ENCODE measurements at places on chromosomes 16 and 17.
A peak's percentile ranks its signal among the peaks of the same experiment; 100 is the strongest.

- DNase-seq: no peak
These were observed 5.2 kb upstream of the RGS9 start for GRCh38 chr17:65131946-65132345.

DNA sequence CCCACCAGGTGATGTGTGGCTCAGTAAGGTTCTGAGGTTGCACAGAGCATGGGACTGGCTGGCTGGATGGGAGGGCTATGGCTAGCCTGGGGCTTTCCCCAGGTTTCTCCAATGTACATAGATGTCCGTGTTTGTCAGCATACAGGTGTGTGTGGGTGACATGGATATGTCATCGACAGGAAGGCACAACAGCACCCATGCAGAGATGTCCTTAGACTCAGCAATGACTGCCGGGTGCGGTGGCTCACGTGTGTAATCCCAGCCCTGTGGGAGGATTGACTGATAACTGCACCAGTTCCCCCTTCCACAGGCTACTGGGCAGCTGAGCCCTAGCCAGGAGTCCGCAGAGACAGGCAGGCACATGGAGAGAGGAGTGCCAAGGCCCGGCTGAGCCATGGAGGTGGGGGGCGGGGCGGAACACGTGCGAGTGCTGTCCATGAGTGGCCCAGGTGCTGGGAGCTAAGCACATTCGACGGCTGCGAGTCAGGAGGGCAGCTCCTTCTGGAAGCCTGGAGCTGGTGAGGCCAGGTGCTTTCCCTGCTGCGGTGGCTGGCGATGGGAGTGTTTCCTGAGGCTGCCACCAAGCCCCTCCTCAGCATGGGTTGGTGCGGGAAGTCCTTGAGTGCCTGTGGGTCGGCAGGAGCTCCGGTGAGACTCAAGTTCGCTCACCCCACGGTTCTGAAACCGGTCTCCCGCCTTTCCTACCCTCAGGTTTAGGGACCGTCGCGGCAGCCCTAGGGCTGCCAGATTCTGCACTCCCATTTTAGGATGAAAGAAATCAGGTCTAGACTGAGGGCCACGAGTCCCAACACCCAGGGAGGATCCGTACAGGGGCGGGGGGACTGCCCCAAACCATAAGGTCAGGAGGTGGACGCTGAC lies 858 bp upstream of the ASPSCR1 start:
- peak; percentile 46 for DNase-seq

- DNase-seq: no peak
These were observed 164.6 kb downstream of the CDH11 start for GRCh38 chr16:64957246-64957645.

- no peak for DNase-seq
These were observed 3.5 kb upstream of the SNX29 start for GRCh38 chr16:11973070-11973469.

DNA sequence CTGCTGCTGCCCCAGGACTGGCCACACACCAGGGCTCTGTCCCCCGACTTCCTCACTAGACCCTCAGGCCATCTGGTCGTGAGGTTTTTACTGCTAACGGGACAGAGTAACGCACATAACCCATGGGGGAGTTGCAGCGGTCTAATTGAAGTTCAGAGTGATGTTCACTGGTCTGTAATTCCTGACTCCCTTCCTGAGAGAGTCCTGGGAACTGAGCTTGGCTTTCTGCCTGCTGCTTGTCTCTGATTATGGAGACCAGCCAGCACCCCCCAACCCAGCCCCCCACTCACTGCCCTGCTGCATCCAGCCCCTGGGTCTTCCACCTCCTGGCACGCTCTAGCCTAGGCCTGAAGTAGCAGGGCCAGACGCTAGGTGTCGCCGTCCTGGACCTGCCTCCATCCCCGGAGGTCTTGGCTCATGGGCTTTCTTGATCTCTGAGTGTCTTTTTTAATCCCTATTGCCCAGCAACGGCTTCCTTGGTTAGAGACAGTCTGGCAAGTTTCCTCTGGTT lies 192.9 kb downstream of the CCDC182 start:
- peak; percentile 56 for DNase-seq

- DNase-seq: no peak
These were observed 1.3 kb downstream of the APPBP2 start for GRCh38 chr17:60524463-60525327.

DNA sequence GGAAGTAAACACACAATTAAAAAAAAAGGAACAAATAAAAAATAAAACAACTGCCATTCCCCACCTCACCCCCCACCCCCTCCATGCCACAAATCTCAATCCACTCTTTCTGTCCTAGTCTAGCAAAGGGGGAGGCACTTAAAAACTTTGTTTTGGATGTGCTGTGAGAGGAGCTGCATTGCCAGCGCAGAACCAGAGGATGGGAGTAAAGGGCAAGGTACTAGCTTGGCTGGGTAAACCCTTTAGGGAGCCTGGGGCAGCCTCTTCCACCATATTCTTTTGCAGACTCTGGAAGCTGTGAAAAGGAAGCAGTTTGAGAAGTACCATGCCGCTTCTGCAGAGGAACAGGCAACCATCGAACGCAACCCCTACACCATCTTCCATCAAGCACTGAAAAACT lies 1.4 kb downstream of the MRPS7 start:
- no peak for DNase-seq

GRCh38 chr17:34837876-34838478 lies 123.3 kb downstream of the CCT6B start:
- no peak for DNase-seq

DNA sequence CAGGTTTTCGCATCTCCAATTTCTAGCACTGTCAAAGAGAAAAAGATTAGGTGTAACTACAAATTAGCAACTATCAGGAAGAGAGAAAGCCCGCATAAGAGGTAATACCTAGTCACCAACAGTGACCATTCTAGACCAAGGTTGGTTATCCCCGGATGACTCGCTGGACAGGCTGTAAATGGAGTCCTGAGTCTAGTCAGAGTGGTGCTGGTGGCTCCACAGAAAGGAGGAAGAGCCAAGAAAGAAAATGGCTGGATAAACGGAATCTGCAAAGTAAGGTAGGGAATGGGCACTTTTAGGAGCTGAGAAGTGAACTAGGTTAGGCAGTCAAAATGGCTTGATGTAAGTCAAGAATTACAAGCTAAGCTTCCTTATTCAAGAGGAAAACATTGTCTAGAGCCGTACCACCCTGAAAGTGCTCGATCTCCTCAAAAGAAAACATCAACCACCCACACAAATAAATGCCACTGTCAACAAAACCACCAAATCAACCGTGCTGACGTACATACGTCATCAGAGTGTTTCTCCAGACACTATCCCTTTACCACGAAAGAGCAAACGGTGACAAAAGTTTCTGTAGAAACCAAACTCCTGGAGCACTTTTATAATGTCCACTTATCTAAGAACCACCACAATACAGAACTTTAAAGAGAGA lies 2.2 kb downstream of the GSPT1 start:
- no peak for DNase-seq

DNA sequence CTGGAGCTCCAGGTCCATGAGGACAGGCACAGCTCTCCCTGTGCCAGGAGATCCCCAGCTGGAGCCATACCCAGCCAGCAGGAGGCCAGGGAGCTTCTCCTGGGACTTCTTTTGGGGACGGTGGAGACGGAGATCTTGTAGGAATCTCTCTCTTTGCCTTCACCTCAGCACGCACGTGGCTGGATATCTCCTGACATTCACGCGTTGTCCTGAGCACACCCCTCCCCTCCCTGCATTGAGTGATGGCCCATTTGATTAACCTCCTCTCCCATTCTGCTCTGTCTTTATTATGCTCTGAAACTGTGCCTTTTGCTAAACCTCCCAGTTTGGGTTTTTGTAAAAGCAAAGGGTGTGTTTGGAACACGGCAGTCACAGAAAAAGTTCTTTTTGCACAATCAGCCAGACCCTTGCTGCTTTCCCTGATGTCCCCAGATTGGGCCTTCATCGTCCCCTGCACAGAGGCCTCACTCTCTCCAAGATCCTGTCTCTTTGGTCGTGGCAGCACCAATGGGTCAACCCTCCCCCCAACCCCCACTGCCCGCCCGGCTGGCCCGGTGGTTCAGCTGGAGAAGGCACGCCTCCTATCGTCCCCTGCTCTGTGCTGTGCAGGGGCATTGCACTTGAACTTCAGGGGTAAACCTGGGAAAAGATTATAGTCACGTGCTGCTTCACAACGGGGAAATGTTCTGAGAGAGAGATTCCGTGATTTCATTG lies 32.5 kb upstream of the LGALS9 start:
- DNase-seq: no peak

DNA sequence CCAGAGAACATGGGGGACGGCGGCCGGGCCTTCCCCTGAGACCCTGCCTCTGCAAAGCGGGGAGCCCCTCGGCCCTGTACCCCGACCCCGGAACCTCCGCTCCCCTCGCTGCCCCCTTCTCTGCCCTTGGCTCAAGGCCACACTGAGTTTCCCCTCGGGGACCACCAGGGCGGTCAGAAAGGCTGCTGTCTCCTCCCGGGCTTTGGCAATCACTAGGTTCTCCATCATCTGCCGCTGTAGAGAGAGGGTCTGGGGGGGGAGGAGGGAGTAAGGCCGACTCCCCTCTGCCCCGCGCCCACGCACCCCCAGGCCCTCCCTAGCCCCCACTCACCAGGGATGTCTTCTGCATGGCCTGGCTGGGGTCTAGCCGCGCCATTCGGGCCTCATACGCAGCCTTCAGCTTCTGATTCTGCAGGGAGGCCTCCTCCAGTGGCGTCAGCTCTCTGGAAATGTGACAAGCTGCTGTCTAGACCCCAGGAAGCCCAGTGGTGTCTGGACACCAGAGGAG lies 8.4 kb downstream of the VPS9D1 start:
- no peak for DNase-seq

DNA sequence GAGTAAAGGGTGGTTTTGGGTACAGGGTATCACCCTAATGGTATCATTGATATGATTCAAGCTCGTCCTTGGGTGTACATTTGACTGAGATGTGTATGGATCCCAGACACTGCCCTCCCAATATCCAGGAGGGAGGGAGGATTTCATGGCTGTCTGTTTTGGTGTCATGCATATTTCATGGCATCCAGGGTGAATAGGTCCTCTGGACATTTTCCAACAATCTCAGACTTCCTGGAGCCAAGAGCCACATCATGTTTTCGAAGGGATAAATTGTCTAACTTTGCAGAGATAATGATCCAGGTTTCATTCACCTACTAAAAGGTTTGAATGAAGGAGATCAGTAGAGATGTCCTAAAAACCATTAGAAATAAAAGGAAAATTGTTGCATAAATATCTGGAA lies 431.9 kb downstream of the SHISA9 start:
- no peak for DNase-seq

- DNase-seq: no peak
These were observed 13.2 kb downstream of the AANAT start for GRCh38 chr17:76480632-76481031.

- DNase-seq: no peak
These were observed 3.8 kb downstream of the RAB37 start for GRCh38 chr17:74740641-74741387.

GRCh38 chr17:79085921-79086551 lies 11.4 kb downstream of the ENGASE start:
- no peak for DNase-seq

DNA sequence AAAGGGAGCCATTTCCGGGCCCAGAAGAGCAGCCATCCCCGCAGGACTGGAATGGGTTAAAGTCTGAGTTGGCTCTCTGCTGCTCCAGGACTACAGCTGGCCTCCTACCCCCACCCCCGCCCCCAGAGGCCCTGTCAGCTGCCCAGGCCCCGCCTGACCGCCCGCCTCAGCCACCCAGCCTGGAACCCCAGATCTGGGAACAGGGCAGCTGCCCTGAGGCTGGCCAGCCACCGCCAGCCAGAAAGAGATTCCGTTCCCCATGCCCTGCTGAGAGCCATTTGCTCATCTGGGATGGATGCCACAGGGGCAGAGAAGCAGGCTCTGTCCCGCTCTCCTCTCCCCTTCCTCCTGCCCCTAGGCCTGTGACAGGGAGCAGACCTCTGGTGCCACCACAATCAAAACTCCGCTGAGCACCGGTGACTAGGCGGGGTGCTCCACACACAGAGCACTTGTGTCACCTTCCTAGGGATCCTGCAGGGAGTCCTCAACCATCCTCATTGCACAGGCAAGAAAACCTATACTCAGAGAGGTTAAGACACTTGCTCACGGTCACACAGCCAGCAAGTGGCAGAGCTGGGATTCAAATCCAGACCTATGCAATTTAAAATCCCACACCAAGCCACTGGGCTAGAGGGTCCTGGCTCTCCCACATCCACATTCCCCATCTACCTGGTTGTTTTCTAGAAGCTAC lies 44.1 kb downstream of the ZNF423 start:
- no peak for DNase-seq

- no peak for DNase-seq
These were observed 333.1 kb downstream of the FOXL1 start for GRCh38 chr16:86911437-86911958.

DNA sequence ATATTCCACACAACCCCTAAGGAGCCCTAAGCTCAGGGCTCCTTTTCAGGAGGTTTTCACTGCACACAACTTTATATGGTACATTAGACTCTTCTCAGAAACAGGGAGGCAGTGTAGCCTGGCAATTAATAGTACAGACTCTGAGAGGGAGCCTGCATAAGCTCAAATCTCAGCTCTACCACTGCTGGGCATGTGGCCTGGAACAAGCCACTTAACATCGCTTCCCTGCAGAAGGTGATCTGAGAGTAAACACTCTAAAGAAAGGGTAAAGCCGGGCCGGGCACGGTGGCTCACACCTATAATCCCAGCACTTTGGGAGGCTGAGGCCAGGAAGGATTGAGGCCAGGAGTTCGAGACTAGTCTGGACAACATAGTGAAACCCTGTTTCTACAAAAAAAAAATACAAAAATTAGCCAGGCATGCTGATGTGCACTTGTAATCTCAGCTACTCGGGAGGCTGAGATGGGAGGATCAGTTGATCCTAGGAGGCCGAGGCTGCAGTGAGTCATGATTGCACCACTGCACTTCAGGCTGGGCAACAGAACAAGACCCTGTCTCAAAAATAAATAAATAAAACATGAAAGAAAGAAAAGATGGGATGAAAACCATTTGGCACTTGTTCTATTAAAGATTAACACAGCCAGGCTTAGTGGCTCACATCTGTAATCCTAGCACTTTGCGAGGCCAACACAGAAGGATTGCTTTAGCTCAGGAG lies 70.7 kb upstream of the DNAJA2 start:
- no peak for DNase-seq

GRCh38 chr17:69948406-69948805 lies 126.6 kb upstream of the KCNJ16 start:
- no peak for DNase-seq

- no peak for DNase-seq
These were observed 60.1 kb downstream of the AIPL1 start for GRCh38 chr17:6374761-6375312.

All from GM06990 (cell line).